ENCODE measurements at places on chromosomes 2 and 18.

DNA sequence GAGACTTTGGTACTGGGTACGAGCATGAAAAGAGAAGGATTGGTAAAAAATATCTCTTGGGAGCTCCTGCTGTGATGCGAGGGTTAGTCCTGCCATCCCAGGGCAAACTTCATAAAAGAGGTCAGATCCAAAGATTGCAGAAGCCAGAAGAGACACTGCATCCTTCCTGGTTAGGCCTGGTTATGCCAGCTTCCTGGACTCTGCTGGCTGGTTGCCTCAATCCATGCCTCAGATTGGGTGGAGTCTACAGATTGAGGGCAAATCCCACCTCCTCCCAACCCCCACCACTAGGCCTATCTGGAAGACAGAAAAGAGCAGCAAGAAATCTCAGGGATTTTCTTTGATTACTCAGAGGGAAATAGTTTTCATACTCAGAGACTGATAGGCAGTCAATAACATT is 5.3 kb upstream of the ACADL start:
- no peak for DNase-seq

DNA sequence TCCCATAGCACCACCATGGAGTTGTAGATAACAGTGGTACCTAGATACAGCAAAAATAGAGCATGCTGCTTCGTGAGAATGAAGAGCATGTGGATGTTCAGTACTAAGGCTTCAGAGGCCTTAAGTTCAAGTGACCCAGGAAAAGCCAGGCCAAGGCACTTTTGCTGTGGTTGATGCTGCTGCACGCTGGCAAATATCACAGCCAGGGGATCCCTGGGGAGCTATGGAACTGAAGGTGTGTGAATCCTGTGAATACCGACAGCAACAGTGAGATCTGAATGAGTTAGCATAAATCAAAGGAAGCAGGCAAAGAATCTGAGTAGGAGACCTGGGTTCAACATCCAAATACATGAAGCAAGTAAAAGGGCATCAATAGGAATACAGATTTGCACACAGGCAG is 158.6 kb upstream of the THUMPD2 start:
- no peak for DNase-seq

GRCh38 chr2:59191781-59192180 is 950.7 kb upstream of the FANCL start:
- no peak for DNase-seq

- no peak for DNase-seq
Measured at GRCh38 chr2:188404341-188405004, 112.8 kb downstream of the GULP1 start.

DNA sequence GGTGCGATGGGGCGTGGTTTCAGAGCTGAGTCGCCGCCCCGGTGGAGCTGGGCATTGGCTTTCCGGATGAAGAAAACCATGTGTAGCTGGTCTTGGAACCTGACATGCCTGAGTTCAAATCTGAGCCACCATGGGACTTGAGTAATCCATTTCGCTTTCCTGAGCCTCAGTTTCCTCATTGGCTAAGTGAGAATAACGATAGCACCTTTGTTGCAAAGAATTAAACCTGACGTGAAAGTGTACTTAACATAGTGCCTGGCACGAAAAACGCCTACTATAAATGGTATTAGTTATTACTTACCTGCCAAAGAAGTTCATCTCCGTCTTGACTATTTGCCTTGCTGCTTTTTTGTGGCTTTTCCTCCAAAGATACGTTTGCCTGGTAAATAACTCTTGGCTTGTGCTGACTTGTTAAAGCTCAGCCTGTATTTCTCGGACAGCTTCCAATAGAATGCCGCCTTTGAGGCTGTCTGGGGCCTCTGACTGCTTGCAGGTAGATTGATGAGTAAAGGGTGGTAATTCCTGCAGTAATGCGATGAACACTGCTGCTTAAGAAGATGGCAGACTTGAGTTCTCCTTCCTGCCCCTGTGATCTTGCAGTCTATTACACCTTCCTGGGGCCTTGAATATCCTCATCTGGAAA is 1.3 kb downstream of the CDCA7 start:
- no peak for DNase-seq
